ENCODE measurements at places on chromosomes 1 and 21.

DNA sequence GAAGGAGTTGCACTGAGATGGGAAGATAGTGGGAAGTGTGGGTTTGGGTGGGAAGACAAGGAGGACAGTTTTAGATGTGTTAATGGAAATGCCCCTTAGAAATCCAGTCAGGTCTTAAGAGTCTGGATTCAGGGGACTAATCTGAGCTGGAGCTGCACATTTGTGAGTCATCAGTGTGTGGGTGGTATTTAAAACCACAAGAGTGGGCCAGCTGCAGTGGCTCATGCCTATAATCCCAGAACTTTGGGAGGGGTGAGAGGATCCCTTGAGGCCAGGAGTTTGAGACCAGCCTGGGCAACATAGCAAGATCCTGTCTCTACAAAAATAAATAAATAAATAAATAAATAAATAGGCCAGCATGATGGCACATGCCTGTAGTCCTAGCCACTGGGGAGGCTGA is 40.9 kb upstream of the SLC6A9 start:
- DNase-seq, result no peak

GRCh38 chr21:35578831-35579471 is 481.4 kb downstream of the SETD4 start:
- no peak for DNase-seq

- no peak for DNase-seq
These were observed 717.9 kb downstream of the AMY1C start for GRCh38 chr1:104467590-104467989.

GRCh38 chr1:180988253-180988752 is 34.4 kb downstream of the STX6 start:
- no peak for DNase-seq
